GM23338 (cell line): ENCODE measurements at places on chromosomes 4 and X. TPM values are rescaled to one million over a fixed set of nuclear protein-coding genes. Genes with fewer than 3 reads are reported as not detected.

DMD gene
- total RNA-seq = 7.6 and 12.5 TPM in 2 replicates

TMPRSS11F gene
- 0.27 TPM in 1 of 2 replicates, not detected in the other for total RNA-seq

CT45A3 gene
- not detected in 2 replicates for total RNA-seq

PFKFB1 gene
- not detected in 2 replicates for total RNA-seq

PRRG1 gene
- 7.0 and 10.8 TPM in 2 replicates for total RNA-seq

ATP1B4 gene
- not detected in 2 replicates for total RNA-seq

RASGEF1B gene
- 2.8 and 5.3 TPM in 2 replicates for total RNA-seq

TMEM154 gene
- 1.7 and 2.7 TPM in 2 replicates for total RNA-seq

CFP gene
- 1.9 and 2.2 TPM in 2 replicates for total RNA-seq

DNAAF6 gene
- total RNA-seq = not detected in 2 replicates

VCX3A gene
- total RNA-seq = not detected in 2 replicates

ZNF630 gene
- total RNA-seq = 1.6 and 2.2 TPM in 2 replicates

NEUROG2 gene
- total RNA-seq = not detected in 2 replicates

TMPRSS11A gene
- total RNA-seq = not detected in 2 replicates

RS1 gene
- not detected in 2 replicates for total RNA-seq

COL4A6 gene
- total RNA-seq = 11.1 and 15.2 TPM in 2 replicates

ERAS gene
- 1.3 TPM in 1 of 2 replicates, not detected in the other for total RNA-seq

BTC gene
- 0.23 and 0.59 TPM in 2 replicates for total RNA-seq

LYAR gene
- 33.5 and 44.0 TPM in 2 replicates for total RNA-seq

SYN1 gene
- 4.7 and 6.7 TPM in 2 replicates for total RNA-seq
